Psoas muscle (tissue), 8 donors: ENCODE measurements at places on chromosomes 13 and 19. TPM values are rescaled to one million over a fixed set of nuclear protein-coding genes. Genes with fewer than 3 reads are reported as not detected.

DNA sequence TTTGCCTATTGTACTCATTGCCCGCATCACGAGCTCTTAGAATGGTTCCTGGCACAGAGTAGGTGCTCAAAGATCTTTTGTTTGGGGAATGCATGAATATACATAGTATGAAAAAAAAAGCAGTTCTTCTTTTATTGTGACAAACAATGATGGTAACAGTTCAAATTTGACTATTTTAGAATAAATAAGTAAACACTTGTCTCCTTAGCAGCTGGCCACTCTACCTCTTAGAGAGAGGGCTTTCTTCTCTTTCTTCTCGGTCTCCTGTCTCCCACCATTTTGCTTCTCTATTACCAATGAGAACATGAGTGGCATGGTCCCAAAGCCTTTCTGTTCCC lies 639 bp upstream of the SLAIN1 start:
- H3K27me3 ChIP-seq: no peaks in the 10 kb centered on the region
- H3K4me3 ChIP-seq: peak overlapping the region; percentile 82
- H3K36me3 ChIP-seq: no peaks in the 10 kb centered on the region
- peaks cover 6% of the 10 kb centered on the region for H3K4me1 ChIP-seq
- H3K27ac ChIP-seq: no peak overlapping the region

DNA sequence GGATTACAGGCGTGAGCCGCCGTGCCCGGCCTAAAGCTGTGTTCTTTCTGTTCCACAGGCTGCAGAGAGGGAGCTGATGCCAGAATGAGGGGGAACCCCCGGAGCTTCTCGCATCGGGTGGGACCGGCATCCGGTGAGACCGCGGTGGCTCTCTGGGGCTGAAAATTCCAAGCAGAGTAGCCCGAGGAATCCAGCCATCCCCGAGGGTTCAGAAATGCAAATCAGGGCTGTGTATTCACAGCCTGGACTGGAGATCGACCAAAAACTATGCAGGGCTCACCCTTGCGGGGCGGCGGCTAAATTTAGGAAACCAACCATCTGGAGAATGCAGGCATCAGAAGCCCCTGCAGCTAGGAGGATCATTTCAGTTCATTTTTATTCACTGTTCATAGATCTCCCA lies 99.2 kb downstream of the GNG7 start:
- peak overlapping the region; percentile 48 for H3K27ac ChIP-seq
- DNase-seq: peak; percentile 73
- peaks cover 8% of the 10 kb centered on the region for H3K4me1 ChIP-seq
- no peaks in the 10 kb centered on the region for H3K27me3 ChIP-seq

DNA sequence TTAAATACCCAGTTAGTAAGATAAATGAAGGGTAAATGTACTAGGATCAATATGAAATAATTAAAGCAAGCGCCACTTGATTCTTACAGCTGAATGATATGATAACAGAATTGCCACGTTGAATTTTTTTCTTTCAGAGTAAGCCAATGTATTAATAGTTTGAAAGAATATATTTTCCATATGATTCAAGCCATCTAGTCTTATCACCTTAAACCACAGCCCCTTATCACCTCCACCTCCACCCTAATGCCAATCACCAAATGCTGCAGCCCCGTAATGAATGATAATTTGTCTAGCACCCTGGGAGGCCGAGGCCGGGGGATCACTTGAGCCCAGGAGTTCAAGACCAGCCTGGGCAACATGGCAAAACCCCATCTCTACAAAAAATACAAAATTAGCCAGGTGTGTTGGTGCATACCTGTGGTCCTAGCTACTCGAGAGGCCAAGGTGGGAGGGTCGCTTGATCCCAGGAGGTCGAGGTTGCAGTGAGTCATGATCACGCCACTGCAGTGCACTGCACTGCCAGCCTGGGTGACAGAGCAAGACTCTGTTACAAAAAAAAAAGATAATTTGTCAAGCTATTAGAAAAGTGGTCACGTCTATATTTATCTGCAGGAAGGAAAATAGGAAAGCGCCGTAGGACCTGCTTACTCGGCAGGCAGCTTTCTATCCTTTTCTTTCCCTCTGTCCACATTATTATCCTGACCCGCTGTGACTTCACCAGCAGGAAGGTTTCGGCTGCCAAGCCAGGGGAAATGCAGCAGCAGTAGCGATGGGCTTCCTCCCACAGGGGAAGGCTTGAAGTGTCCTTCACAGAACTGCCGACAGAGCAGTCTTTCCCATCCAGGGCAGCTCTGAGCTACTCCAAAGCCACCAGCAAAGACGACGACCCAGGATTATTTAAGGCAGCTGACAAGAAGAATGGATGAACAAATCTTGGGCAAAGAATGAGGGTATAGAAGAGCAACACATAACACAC lies 19.7 kb upstream of the CLN5 start:
- H3K27ac ChIP-seq: no peak overlapping the region
- no peaks in the 10 kb centered on the region for H3K27me3 ChIP-seq
- no peak for DNase-seq
- no peaks in the 10 kb centered on the region for H3K36me3 ChIP-seq
- no peak overlapping the region for H3K4me3 ChIP-seq

The SDHAF1 gene
- total RNA-seq: 14.5 TPM

The RDH8 gene
- total RNA-seq: not detected

The ZFP14 gene
- total RNA-seq: 0.69 TPM

The TOMM40 gene
- total RNA-seq: 42.3 TPM

The LGALS4 gene
- total RNA-seq: 2.0 TPM
